Progenitor cell of endocrine pancreas (in vitro differentiated cells): ENCODE measurements at places on chromosomes 5 and 9. TPM values are rescaled to one million over a fixed set of nuclear protein-coding genes. Genes with fewer than 3 reads are reported as not detected.

GRCh38 chr5:78600687-78601414 is 47.7 kb downstream of the LHFPL2 start:
- DNase-seq = no peak
- H3K4me1 ChIP-seq = peaks cover 33% of the 10 kb centered on the region
- H3K4me3 ChIP-seq = no peak overlapping the region
- H3K27me3 ChIP-seq = no peaks in the 10 kb centered on the region

GRCh38 chr9:92963831-92964606 is 16.7 kb downstream of the FGD3 start:
- H3K4me1 ChIP-seq = peaks cover 13% of the 10 kb centered on the region
- peak overlapping the region; percentile 40 for H3K4me3 ChIP-seq
- peaks cover 1% of the 10 kb centered on the region for H3K36me3 ChIP-seq
- H3K27me3 ChIP-seq = no peaks in the 10 kb centered on the region

DNA sequence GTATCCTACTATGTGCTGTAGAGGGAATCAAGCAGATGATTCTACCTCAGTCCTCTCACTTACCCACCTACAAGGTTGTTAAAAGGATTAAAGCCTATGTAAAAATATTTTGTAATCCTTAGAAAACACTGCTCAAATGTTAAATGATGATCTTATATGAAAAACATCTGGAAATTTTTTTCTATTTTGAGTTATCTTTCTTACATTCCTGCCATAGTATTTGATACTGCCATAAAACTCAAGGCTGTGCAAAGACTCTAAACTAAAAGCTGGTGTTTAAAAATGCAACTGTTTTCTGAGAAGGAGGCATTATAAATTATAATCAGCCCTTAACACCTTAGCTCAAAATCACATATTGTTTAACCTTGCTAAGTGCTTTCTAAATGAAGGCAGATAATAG is 474.2 kb downstream of the PRELID2 start:
- H3K4me3 ChIP-seq = no peak overlapping the region
- no peaks in the 10 kb centered on the region for H3K36me3 ChIP-seq
- no peak overlapping the region for H3K27ac ChIP-seq

DNA sequence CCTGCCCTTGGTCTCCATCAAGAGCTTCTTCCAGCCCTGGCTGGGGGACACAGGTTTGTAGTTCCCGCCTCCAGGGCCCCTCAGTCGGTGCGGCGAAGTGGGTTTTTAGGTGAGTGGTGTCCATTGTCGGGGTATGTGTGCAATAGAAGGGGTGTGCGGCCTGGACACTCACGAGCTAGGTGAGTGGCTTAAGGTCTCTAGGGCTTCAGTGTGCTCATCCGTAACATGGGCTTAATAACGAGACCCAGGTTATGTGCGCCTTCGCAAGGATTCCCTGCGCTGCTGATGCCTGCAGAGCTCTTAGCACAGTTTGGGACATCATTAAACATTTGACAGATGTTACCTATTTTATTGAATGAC is 656 bp downstream of the CEP78 start:
- peak overlapping the region; percentile 95 for H3K27ac ChIP-seq
- peaks cover 9% of the 10 kb centered on the region for H3K36me3 ChIP-seq
- DNase-seq = no peak
- H3K27me3 ChIP-seq = no peaks in the 10 kb centered on the region

DNA sequence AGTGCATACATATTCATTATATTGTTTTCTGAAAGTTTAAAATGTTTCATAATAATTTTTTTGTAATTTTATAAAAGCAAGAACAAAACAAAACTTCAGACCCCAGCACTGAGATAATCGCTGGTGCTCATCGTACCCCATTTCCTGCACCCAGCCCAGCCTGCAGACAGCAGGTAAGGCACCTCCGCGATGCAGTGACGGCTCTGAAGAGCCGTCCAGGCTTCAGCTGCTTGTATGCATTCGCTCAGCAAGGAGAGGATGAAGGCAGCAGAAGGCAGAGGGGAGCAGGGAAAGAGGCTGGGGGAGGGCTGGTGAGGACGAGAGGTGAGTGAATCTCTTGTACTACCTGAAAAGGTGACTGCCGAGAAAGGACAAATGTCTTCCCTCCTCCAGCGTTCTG is 153.5 kb downstream of the TTLL11 start:
- H3K4me3 ChIP-seq = no peak overlapping the region
- H3K27me3 ChIP-seq = peaks cover 11% of the 10 kb centered on the region
- DNase-seq = no peak
- H3K27ac ChIP-seq = no peak overlapping the region
- H3K4me1 ChIP-seq = no peaks in the 10 kb centered on the region
- H3K36me3 ChIP-seq = no peaks in the 10 kb centered on the region

Gene ZCCHC7
- total RNA-seq = 16.6 and 16.7 TPM in 2 replicates
